ENCODE measurements at places on chromosomes 7 and 10.
A peak's percentile ranks its signal among the peaks of the same experiment; 100 is the strongest.

GRCh38 chr7:26237035-26237807 is 35.7 kb downstream of the CBX3 start:
- DNase-seq = no peak

DNA sequence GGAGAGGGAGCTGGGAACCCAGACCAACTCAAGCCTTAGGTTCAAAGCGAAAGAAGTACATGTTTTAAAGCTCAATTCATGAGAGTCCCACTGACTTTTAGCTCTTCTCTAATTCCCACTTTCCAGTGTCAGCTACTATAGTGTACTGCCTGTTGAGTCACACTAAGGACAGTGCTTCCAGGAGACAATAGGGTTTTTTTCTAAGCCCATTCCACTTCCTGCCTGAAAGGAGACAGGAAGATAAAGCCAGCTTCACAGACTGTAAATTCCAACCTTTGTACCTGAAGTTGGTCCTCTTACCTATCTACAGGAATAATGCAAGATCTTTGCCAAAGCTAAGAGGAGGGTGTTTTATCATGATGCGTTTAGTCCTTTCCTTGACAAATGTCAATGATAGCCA is 4.4 kb downstream of the MSRB2 start:
- no peak for DNase-seq

- peak; percentile 33 for DNase-seq
Measured at GRCh38 chr10:22997096-22997495, 69.2 kb downstream of the ARMC3 start.

DNA sequence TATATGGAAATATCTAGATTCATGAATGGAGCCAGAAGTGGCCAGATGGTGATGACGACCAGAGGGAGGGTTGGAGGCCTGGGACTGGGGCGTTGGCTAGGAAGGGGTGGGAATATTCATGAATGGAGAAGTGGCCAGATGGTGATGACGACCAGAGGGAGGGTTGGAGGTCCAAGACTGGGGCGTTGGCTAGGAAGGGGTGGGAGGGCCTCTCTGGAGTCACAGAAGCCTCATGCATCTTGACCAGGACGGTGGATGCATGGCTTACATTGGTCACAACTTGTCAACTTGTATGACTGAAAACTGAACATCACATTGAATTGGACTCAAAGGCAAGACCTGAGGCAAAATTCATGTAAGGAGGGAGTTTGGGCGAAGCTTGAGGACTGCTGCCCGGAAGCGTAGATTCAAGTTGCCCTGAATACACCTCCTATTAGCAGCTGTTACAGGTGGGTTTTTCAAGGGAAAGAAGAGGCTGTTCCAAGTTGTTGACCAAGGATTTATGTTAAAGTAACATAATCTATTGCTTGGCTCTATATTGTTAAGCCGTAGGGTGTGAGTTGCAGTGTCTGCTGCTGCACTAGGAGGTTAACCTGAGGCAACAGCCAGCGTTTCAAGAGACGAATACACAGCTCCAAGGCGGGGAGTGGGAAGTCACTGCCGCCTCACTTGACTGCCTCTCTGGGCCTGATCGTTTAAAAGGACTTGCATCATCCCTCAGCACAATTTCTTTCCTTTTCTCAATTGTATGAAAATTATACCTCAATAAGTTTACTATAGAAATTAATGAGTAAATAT is 55.1 kb upstream of the FAM20C start:
- no peak for DNase-seq

- no peak for DNase-seq
Measured at GRCh38 chr7:30331338-30331737, 46.9 kb downstream of the ZNRF2 start.

DNA sequence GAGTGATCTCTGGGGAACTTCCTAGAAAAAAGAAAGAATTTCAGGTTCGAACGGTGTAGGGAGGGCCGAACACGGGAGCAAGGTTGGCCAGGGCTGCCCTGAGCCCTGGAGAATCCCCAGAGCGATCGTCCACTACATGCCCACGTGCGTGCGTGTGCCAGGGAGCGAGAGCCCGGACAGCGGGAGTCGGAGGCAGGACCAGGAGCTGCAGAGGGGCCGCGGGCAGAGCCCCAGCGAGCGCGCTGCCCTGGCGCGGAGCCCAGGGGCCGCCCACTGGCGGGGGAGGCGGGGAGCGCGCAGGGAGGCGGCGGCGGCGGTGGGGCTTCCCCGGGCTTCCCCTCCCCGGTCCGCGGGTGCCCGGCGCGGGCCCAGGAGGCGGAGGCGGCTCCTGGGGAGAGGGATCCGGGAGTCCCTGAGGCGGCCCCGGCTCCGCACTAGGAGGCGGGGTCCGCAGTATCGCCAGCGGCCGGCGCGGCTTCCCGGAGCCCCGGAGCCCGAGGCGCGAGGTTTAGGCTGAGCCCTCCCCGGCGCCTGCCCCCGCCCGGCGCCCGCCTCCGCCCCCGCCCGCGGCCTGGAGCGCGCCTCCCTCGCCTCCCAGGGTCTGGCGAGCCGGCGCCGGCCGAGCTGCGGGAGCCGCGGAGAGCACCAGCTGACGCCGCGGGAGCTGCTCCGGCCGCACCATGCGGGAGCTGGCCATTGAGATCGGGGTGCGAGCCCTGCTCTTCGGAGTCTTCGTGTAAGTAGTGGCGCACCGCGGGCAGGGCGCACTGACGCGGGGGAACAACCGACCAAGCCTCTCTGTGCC is at the start of gene PLPP4:
PLPP4 (plus strand) TSS at position 602 of the 805 bp plus-strand sequence; CDS start at position 681, 79 bp downstream.
- DNase-seq = peak; percentile 27

- no peak for DNase-seq
Measured at GRCh38 chr7:141648276-141649114, 53.5 kb downstream of the DENND11 start.

DNA sequence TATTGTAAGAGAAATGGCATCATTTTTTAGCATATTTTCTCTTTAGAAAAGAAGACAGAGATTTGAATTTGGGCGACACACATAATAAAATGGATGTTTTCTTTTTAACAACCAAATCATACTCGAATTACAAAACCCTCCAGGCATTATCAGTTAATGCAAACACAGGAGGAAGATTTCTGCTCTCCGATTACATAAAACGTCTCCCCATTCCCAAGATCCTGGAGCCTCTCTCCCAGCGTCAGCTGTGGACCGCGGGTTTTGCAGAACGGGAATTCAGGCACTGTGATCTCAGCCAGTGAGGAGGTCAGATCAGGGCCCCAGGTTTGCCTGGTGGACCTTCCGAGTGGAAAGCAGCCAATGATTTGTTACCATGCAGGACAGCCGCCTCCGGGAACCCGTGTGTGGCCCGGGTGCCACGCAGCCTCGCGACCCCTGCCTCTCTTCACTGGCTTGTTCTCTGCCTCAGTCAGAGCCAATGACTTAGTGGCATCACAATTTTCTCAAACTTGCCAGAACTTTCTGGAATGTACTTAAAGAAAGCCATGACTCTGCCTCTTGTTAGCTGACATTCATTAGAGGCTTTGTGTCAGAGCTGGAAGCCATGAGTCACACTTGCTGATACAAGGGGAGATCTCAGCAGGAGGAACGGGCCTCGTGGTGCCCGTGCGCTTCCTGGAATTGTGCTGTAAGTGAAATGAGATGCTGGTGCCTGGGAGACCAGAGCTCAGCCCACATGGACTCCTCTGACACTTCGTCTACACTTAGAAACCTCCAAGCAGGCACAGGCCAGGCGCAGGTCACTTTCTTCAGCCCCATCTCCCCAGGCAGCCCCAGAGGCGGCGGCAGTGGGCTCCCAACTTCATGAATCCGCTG is 246.1 kb downstream of the KLF6 start:
- DNase-seq = peak; percentile 94

DNA sequence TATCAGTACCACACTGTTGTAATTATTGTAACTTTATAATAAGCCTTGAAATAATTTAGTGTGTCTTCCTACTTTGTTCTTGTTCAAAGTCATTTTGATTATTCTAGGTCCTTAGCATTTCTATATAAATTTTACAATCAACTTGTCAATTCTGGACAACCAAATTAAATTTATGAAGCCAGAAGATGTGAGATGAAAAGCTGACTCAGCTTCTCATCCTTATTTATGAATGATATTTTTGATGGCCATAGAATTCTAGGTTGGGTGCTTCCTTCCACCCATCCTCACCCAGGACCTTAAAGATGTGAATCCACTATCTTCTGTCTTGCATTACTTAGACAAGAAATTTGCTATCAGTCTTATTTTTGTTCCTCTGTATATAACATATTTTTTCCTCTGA is 261.1 kb downstream of the GFRA1 start:
- no peak for DNase-seq

GRCh38 chr7:82291931-82292330 is 151.6 kb downstream of the CACNA2D1 start:
- DNase-seq = no peak

- no peak for DNase-seq
Measured at GRCh38 chr7:108135446-108136190, 5.5 kb upstream of the LAMB4 start.

GRCh38 chr10:35889971-35890675 is 248.0 kb upstream of the FZD8 start:
- DNase-seq = peak; percentile 97

- no peak for DNase-seq
Measured at GRCh38 chr10:63760708-63761047, 239.5 kb downstream of the REEP3 start.

- no peak for DNase-seq
Measured at GRCh38 chr7:16954321-16954720, 72.5 kb upstream of the AGR3 start.

DNA sequence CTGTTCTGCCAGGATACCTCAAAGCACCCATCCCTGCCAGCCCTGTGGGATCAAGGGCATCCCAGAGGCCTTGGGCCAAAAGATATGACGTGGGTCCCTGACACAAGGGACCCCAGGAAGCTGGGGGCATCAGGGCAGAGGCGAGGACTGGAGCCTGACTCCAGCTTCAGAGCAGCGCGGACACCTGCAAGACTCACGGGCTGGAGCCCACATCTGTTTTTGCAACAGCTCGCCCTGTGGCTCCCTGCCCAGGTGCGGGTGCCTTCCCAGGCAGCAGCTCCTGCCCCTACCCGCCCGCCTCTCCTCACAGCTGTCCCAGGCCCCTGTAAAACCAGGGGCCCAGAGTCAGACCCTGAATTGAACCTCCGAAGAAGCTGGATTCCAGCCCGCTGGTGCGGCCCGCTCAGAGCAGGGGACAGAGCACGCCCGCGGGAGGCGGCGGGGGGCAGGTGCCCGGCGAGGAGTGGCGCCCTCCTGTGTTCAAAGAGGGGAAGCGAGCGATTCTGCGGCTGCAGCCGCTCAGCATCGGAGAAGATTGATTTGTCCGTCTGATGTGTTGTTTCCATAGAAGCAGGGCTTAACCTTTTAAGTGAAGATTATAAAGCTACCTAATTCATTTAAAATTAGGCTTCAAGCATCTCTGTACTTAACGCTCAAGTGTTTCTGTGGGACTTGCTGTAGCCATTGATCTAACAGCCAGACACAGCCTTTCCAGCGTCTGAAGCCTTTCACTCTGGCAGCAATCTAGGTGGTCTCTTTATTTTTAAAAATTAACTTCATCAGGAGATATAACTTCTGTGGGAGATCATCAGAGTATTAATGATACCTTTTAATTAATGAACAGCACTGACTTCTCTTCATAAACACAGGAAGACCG is 88.4 kb downstream of the BEND7 start:
- DNase-seq = peak; percentile 13

DNA sequence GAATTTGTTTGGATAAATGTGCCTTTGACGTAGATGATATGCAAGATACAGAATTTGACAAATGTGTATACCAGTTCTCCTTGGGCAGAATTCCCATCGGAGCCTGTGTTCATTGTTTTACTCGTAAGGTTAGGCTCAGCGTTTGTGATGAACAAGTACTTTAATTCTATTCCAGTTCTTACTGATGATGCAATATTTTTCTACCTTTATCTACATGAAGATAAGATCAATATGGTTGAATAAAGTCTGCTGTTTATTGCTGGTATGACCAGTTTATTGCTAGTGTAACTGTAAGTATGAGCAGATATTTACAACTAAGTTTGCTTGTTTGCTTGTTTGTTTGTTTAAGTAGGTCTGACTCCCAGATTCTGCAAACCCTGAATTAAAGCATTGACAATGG is 145.4 kb upstream of the ADARB2 start:
- no peak for DNase-seq

GRCh38 chr7:12951397-12951801 is 264.0 kb downstream of the ARL4A start:
- DNase-seq = peak; percentile 71

- no peak for DNase-seq
Measured at GRCh38 chr10:85607043-85607695, 759.4 kb downstream of the GRID1 start.

DNA sequence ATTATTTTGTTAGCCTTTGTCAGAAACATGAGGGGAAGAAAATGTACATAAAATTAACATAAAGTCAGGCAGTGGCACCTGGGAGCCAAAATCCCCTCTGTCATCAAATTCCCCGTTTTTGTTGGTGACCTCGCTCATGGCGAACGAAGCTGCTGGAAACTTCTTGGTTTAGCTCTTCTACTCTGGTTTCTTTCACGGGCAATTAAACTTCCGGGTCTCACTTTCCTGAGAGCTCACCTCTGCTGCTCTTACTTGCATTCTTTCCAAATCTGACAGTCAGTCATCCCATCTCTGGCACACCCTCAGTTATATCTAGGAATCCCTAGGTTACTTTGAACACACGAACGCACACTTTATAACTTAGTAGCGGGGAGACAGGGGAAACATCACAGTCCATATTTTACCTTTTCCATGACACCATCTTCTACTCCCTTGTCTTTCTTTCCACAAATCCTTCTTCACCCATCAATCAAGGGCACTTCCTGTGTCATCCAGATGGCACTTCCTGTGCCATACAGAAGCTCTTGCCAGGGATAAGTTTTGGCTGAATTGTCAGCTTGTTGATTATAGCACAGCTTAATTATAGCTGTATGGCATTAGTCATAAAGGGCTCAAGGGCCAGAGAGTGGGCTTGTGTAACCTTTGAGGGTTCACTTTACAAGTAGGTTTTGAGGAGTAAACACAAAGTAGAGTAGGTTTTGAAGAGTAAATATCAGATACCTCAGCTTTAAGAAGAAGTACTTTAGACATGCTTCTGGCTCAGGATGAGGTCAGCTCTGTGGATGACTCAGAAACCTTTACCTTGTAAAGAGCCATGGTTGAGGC is 105.1 kb downstream of the GATA3 start:
- no peak for DNase-seq

GRCh38 chr7:29922921-29923700 is 66.5 kb downstream of the SCRN1 start:
- DNase-seq = no peak

DNA sequence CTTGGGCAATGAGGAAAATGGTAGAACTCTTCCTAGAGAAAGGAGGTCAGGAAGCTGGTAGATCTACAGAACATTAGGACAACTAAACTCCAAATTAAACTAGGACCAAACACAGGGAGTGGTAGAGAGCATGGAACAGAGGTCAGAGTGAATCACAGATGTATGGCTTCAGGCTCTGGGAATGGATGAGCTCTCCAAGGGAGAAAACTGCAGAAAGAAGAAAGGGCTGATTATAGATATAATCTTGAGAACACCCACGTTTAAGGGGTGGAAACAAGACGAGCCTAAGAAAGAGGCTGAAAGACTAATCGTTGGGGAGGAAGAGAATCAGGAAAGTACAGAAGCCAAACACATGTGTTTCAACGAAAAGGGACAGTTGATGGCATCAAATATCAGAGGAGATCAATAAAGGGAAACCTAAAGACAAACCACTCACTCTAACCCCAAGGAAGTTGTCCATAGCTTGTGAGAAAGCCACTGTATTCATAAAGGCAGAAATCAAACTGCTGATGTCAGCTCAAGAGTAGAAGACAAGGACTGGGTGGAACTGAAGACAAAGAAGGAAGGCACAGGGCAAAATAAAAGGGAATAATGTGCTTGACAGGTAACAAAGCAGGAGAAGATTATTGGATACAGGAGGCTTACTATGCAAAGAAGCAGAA is 41.4 kb downstream of the NUDCD3 start:
- DNase-seq = no peak

GRCh38 chr10:20237091-20237570 is 420.9 kb downstream of the PLXDC2 start:
- no peak for DNase-seq

GRCh38 chr10:114458955-114459354 is 54.7 kb upstream of the AFAP1L2 start:
- peak; percentile 62 for DNase-seq
